Activated T-cell treated with anti-CD3 and anti-CD28 coated beads for 48 hours (primary cell): ENCODE measurements at places on chromosomes 6 and 20.

DNA sequence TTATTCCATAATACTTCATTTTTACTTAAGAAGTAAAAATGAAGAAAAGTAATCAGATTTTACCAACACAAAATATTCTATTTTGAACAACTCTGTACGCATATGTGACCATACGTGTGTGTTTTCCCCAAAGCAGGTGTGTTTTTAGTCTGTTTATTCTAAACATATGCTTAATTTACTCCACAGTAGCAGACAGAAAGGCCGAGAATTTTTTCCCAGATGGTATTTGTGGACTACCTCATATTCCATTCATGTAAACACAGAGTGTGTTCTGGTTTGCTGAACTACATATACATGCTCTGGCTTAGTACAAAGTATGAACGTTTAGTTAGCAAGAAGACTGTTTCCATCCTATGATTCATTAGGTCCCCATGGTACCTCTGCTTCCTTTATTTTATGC, 233.3 kb upstream of the RUNX2 start:
- no peak for DNase-seq

GRCh38 chr6:65398851-65399250, 308.2 kb downstream of the EYS start:
- DNase-seq: no peak

DNA sequence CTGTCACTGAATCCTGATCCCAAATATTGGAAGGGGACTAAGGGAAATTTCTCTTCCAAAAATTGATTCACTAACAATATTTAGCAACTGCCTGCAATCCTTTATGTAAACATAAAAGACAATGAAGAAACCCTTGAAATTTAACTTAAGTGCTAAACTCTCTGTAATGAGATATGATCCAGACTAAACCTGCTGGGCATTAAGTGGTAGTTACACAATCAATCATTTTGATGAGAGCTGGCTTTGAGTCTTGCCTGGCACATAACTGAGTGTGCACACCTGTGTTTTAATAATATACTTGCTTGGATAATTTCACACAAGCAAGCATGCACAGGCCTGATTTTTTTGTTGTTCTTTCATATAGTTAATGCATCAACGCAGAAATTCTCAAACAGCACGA, 9.8 kb upstream of the ZFP64 start:
- no peak for DNase-seq

DNA sequence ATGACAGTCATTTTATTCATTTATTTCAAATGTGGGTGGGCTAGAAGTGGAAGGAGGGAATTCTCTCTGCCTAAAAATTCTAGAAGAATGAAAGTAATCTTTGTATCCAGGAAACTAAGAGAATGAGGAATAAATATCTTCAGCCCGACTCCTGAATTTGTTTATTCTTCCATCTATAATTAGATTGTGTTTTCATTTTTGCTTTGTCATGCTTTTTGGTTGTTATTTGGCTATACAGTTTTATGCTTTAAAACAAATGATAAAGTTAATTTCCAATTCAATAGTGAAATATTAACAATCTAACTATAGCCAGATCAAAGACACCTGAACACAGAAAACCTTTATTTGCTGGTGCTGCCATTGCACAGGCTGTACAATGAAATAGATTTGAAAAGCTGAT, 521.3 kb downstream of the KIF16B start:
- DNase-seq: no peak

- no peak for DNase-seq
Measured at GRCh38 chr6:109610590-109610989, 80.4 kb downstream of the AK9 start.

- DNase-seq: no peak
Measured at GRCh38 chr20:44395461-44396340, 40.2 kb downstream of the HNF4A start.

DNA sequence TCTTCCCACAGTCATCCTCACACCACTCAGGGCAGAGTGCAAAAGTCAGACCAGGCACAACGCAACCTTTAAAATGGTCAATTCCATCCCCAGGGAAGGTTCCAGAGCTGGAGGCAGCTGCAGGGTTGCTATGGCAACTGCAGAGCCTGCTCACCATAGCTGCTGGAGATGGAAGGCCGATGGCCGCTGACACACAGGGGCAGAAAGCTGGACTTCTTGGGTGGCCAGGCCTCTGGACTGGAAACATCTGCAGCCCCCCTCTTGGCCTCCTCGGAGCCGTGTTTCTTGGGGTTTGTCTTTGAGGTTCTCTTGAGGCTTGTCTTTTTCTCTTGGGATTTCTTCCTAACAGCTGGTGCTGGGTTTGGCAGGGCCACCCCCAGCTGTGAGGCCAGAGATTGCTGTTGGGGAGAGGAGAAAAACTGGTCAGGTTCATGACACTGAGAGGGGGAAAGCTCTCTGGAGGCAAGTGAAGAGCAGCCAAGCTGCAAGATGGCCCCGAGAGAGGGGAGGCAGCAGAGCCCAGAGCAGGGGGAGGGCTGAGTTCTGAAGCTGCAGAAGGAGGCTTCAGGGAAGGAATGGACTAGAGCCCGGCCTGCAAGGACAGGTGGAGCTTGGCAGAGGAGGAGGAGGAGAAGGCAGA, 10.2 kb downstream of the BNIP5 start:
- no peak for DNase-seq

GRCh38 chr20:57229490-57229889, 37.0 kb downstream of the BMP7 start:
- no peak for DNase-seq

DNA sequence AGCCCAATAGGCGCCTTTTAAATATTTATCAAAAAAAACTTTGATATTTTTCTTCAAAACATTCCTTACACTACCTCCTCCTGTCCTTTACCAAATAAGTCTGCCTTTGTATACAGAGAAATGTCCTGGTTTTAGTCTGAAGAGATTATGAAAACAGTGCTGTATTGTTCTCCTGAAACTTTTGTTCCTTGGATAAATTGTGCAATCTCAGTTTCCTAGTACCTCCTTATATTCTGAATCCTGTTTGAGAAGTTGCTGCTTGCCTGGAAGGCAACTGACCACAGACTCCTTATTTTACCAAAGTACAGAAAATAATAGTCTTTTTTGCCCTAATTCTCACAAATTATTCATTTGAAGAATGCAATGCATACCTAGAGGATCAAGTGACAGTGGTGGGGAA, 349.5 kb downstream of the EPHA7 start:
- no peak for DNase-seq

GRCh38 chr20:59438201-59438600, 137.8 kb downstream of the EDN3 start:
- DNase-seq: no peak

DNA sequence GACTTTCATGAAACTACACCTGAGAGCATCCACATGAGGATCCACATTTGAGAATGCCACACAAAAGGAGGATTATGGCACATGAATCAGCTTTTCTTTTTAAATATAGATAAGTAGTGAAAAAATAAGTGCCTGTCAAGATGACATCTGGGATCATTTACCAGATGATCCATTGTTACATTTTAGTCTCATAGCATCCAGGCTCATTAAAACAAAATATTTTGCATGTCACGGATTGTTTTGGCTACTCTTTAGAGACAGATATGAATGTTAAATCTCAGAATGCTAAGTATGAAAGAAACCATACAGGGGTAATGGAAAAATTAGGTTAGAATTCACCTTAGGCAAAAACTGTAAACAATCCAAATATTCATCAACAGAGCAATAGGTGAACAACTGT, 66.7 kb downstream of the MYO6 start:
- no peak for DNase-seq

- no peak for DNase-seq
Measured at GRCh38 chr6:44342052-44342451, 398 bp upstream of the SPATS1 start.

DNA sequence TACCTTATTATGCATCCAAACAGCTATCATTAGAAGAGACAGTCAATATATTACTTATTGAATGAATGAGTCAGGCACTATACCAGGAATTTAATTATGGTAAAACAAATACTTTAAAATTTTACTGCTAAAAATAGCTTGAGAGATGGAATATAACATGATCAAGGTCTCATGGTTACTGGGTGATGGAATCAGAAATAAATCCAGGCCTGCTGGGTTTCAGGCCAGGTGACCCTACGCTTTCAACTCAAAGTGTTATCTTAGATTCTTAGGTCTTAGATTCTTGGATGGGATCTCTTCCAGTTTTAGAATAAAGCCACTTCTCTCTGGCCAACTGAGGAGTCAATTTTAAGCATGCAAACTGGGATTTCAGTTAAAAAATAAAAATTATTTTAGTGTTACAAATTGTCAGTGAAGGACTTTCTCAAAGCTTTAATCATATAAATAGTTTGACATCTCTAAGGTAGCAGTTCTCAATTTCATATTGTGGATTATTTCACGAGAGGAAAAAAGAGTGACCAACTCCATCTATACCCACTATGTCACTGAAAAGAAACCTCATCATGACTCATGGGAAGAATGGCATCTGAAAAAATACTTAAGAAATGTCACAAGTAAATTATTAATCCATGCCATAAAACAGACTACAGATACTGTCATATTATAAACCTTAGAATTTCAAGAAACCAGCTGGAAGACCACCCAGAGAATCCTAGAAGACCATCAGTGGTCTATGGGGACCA, 283.4 kb upstream of the RUNX2 start:
- no peak for DNase-seq

GRCh38 chr20:51335329-51335841, 207.1 kb downstream of the NFATC2 start:
- peak; percentile 19 for DNase-seq

DNA sequence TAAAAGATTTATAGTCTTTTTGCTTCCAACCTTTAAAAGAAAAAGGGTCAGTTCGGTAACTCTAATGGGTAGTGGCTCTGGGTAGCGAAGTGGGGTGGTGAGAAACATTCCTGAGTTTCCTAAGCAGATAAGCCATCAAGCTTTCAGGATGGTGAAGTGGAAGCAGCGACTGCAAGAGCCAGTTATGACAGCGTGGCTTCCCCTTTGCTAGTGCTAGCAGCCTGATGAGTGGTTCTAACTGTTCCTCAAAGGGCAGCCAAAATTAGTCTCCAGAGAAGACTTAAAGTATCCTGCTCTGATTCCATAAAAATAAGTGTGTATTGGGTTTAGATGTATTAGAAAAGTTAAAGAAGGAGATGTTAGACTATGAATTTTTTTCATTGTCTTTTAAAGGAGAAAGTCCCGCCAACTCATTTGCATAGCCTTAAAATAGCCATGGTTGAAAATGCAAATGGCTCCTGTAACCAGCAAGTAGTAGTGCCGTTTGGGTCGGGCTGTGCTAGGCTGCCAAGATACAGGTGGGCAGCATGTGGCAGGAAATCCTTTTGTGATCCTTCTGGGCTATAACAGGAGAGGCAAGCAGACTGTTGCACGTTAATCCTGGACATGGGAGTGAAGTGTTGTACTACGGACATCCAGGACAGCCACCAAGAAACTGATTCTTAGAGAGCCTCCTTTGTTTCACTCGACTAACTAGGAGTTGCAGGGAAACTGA, 18.0 kb downstream of the ELOVL2 start:
- DNase-seq: no peak

DNA sequence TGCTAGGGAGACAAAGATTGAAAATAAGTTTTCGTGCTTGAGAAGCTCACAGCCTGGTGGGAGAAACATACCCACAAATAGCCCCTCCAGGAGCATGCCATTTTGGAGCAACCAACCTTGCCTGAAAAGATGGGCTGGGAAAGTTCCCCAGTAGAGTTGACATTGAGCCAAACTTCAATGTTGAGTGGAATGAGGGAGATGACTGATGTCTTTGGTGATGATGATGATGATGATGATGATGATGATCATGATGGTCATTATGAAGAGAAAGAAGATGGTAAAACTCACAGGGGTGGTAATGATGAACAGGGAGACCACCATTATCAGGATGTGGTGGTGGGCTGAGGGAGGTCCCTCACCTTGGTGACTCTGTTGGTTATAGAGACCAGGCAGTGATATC, 283.9 kb upstream of the RNF24 start:
- DNase-seq: no peak

DNA sequence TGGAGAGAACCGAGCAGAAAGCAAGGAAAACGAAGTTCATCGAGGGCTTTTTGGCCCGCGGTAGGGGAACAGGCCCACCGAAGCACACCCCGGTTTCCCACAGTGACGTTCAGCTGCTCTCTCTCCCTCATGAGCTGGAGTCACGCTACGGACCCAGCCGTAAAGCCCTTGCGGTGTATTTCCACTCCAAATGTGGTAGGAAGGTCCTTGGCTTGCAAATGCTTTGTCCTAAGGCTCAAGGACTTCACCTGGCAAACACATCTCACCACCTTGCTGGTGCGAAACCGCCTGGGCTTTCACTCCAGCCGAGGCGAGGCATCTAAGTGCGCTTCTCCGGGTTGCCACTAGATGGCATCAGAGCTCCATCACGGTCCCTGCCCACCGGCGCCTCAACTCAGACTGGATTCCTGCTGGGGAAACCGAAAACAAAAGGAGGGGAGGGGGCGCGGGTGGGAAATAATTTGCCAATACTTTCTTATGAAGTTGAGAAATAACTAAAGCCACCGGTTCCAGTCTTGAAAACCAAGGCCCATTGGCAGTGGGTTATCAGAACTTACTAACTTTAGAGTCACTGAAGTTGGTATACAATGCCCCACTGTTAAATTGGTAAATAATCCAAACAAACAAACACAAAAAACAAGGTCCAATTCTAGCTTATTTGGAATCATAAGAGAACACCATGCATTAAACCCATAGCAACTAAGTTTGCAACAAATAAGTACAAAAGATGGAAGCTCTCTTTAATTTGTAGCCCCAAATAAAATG, 13.4 kb upstream of the FOXC1 start:
- peak; percentile 53 for DNase-seq

DNA sequence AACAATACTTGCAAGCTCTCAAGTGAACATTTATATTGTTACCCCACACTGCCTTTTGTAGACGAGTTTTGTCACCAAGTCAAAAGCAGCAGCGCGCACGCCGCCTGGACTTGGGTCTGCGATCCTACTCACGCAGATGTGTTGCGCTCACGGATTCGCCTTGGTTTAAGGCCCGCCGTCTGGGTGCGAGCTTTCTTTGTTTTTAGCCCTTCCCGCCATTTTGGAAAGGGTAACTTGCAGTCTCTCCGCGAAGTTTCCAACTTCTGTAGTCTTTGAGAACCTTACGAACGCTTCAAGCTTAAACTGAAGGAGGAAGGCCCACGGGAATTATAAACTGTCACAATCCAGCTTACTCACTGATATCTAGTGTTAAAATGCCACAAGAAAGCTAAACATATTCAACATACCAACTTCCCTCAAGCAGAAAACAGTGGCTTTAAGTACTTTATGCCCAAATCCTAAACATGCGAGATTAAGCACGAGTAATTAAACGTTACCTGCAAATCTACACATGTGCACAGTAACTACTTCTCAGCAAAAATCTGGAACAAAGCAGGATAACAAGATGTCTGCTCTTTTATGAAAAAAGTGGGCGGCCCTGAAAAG, 80.4 kb upstream of the BTN3A2 start:
- no peak for DNase-seq

- DNase-seq: no peak
Measured at GRCh38 chr20:25325073-25325472, 65.6 kb downstream of the ABHD12 start.

GRCh38 chr6:20492099-20492498, 42.2 kb upstream of the CDKAL1 start:
- DNase-seq: no peak

DNA sequence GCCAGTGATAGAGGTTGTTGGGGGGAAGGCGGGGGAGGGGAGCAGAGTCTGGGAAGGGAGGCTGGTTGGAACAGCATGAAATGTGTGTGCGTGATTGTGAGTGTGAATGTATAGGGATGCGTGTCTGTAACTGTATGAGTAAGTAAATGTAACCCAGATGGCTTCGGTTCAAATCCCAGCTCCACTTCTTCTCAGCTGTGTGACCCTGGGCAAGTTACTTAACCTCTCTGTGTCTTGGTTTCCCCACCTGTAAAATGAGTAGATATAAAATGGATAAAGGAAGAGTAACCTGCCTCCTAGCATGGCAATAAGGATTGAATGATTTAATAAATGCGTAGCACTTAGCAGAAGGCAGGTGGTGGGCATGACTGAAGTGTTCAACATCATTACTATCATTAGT, 24.1 kb downstream of the MAFB start:
- DNase-seq: no peak
